Adrenal gland (tissue), 19 donors: ENCODE measurements at places on chromosomes 2 and 18.

- no peak for DNase-seq
These were observed 97.9 kb upstream of the ATP8B1 start for GRCh38 chr18:57900906-57901435.

DNA sequence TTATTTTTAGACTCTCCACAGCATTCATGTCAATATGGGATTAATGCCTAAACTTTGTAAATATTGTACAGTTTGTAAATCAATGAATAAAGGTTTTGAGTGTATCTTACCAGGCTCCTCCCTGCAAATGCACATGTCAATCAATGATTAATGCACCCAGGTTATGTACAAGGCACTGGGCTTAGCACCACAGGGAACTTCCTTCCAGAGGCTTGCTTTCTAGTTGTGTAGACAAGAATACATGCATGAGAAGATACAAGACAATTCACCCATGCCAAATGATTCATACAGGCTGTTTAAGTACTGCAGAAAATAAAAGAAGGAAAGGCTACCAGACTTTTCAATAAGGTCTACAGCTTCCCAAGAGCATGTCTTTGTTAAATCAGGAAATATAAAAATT lies 114.1 kb downstream of the MMADHC start:
- no peak for DNase-seq

DNA sequence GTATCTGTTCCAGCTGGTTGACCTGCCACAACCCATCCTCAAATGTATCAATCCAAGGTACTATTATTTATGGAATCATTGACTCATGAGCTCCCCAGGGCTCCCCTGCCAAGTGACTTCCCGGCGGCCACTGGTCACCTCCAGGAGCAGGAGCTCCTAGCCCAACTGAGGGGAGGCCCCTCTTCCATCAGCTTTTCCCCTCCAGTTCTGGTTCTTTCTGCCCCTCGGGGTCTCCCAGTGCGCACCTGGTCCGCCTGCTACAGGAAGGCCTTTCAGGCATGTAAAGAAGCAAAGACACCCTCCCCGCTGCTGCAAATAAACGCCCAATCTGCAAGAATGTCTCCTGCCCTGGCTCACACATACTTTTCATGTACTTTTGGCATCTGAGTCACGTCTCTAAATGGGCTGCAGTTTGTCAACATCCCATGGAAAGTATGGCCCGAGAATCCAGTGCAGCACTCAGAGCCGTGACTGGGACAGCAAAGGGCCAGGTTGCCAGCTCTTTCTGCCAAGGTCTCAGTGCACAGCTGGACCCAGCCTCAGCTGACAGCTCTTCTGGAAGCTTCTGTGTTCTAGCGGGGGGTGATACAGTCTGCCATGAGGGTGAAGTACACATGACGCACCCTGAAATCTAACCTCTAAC lies 41.4 kb downstream of the KLHL29 start:
- peak; percentile 88 for DNase-seq

DNA sequence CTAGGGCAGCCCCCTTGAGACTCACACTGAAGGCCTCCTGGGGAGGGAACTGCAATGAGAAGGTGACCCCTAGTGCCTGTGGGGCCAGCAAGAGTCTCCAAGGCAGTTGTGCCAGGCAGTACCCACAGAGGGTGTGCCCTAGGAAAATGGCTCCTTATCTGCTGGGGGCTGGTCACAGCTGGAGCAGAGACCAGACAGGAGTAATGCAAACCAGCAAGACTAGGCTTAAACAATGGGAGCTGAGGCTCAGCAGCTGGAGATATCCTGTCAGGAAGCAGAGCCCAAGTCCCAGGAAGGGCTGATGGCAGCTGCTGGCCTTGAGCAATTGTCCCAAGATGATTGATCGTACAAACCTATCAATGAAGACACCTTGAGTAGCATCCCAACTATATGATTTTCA lies 26.8 kb upstream of the E2F6 start:
- no peak for DNase-seq

DNA sequence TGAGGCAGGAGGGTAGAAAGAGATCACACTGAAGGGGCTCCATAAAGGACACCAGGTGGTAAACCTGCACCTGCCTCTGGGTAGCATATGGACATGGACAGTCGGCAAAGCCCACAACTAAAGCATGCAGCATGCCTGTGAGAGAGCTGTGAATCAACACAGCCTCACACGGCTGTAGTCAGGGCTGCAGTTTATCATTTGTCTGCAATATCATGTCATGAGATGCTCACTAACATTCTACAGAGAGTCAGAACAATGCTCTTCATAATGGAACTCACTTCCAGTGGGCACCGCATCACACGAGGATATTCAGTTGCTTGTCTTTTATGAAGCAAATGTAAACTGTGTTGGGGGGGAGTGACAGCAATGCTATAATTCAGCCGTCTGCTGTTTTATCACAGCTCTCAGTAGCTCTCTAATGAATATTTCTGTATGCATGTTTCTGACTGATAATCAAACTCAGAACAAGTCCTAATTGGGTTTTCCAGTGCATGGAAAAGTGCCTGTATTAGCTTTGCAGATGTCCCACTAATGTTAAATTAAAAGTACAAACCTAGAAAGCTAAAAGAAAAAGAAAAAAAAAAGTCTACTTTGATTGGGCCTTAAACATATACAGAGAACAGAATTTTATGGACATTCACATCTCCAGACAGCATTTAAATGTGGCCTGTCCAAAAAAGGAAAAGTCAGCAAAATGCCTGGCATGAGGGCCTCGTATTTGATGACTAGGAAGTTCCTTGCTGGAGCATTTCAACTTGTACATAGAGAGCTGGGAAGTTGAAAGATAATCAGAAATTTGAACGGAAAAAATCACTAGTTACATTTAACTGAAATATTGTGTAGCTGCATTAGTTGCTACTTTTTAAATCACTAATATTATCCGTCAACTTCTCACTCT lies 406.1 kb upstream of the SOX11 start:
- no peak for DNase-seq

GRCh38 chr2:37366773-37367172 lies 22.3 kb downstream of the QPCT start:
- no peak for DNase-seq

DNA sequence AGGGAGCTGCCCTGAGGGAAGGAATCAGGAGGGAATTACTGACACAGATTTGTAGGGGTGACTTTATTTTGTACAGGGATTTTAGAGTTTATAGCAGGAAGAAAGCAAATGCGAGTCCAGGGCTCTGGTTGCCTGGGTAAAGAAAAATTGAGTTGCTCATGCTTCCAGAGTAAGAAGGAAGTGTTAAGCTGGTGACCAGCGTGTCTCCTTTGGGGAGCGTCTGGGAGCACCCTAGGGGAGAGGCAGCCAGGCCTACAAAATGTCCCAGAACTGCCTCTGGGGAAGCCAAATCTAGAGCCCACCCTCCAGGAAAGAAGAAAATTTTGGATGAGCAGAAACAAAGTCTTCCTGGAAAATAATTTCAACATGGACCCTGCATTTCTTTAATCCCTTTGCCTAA lies 147.0 kb downstream of the VAPA start:
- DNase-seq, result no peak

GRCh38 chr2:189624648-189625355 lies 36.5 kb upstream of the ASNSD1 start:
- no peak for DNase-seq

DNA sequence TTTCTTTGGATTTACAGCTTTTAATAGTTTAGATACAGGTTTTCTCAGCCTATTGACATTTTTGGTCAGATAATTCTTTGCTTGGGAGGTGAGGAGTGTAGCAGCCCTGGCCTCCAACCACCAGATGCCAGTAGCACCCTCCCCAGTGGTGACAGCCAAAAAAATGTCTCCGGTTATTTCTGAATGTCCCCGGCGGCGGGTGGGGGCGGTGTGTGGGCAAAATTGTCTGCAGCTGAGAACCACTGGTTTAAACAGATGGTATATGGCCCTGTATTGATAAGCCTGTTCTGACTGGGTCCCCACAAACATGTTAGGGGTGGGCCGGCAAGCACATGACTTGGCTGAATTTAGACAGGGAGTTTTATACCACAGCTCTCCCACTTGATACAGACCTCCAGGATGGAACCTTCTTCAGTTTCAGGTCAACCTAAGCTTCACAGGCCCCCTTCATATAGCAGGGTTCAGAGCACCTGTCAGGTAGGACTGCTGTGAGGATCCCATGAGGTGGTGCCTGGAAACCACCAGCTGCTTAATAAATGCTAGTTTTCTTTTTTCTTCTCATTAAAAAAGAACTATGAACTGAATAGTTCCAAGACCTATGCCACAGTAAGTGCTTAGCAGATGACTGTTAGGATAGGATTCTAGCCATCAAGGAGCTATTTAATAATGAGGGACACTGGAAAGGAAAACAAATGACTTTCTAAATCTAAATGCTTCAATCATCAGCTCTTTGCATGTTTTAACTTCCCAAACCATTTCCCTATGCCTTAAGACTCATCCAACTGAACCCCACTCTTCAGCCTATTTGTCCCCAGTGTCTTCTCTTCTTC lies 18.1 kb downstream of the LPIN2 start:
- DNase-seq, result no peak

GRCh38 chr2:120473522-120474271 lies 127.8 kb downstream of the INHBB start:
- DNase-seq, result no peak

- DNase-seq, result no peak
These were observed 54.3 kb downstream of the ST3GAL5 start for GRCh38 chr2:85834466-85834865.

- peak; percentile 27 for DNase-seq
These were observed 147.6 kb downstream of the CDC42EP3 start for GRCh38 chr2:37523814-37524362.

DNA sequence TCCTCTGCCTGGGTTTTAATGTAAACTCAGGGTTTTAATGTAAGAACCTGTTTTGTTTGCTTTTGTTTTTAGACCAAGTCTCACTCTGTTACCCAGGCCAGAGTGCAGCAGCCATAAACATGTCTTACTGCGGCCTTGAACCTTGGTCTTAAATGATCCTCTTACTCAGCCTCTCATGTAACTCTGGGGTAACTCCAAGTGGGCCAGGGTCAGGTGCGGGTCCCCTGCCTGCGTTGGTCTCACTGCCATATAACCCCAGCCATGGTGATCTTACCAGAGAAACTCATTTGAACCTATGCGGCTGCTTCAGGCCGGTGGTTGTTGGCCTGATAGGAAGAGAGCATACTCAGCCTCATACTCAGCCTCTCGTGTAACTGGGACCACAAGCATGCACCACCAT lies 89.3 kb downstream of the AGAP1 start:
- peak; percentile 27 for DNase-seq

GRCh38 chr2:84768840-84769239 lies 112.0 kb downstream of the TRABD2A start:
- no peak for DNase-seq

DNA sequence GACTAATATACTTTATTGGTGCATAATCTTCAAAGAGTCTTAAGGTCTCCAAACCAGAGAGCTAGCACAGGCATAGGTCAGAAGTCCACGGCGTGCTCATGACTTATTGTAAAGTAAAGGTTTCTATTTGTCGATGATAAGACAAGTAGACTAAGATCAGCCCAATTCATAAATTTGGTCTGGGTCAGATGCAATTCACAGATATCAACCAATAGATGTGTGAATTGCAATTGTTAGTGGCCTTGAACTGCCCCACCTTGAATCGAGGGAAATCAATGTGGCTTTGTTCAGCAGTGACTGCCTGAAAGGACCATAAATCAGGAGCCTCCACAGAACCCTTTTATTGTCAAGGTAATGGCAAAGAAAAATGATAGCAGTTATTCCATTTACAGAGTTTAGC lies 39.1 kb upstream of the CPS1 start:
- DNase-seq, result no peak
